ENCODE measurements at places on chromosomes 7 and 10.

DNA sequence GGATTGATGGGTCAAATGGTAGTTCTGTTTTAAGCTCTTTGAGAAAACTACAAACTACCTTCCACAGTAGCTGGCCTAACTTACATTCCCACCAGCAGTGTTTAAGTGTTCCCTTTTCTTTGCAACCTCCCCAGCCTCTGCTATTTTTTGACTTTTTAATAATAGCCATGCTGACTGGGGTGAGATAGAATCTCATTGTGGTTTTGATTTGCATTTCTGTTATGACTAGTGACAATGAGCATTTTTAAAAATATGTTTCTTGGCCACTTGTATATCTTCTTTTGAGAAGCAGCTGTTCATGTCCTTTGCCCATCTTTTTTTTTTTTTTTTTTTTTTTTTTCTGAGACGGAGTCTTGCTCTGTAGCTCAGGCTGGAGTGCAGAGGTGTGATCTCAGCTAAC lies 155.2 kb upstream of the BMPER start:
- no peak for DNase-seq

GRCh38 chr7:131424219-131424822 lies 96.6 kb downstream of the MKLN1 start:
- peak; percentile 43 for DNase-seq

DNA sequence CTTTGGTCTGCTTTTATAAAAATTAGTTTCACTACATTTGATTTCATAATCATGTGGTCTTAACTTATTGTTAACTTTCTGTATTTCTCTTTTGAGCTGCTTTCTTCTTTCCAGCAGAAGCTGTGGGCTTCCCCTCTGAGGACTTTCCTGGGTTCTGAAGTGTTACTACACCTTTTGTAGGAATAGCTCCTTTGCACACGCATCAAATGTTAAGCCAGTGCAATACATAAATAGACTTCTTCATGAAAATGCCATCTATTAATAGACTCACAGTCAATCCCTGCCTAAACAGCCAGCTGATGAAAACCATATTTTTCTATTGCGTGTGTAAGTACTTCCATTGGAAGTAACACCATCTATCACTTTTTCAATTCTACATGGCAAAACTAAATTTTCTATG lies 1.5 kb downstream of the ABCB4 start:
- DNase-seq, result no peak

- no peak for DNase-seq
These were observed 50.8 kb upstream of the BTRC start for GRCh38 chr10:101303087-101303703.

- DNase-seq, result no peak
These were observed 86.4 kb downstream of the TAX1BP1 start for GRCh38 chr7:27826357-27826756.

GRCh38 chr10:88991899-88992320 lies 1.3 kb downstream of the FAS start:
- no peak for DNase-seq

GRCh38 chr7:148665221-148665620 lies 33.5 kb upstream of the CUL1 start:
- no peak for DNase-seq

DNA sequence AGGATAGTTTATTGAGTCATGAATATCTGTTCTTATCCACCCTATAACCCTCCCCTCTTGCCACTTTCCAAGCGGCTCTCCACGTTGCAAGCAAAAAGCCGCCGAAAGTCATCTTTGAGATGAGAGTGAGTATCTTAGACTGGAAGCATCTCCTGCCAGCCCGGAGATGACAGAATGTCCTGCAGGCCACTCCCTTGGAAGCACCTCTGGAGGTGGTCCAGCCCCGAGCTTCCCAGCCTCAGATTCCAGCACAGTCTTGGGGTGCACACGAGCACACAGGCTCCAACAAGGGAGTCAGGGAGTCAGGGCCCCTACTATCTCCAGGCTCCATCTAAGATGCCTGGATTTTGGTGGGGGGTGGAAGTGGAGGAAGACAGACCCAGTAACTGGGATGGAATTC lies 5.5 kb upstream of the ELN start:
- no peak for DNase-seq

DNA sequence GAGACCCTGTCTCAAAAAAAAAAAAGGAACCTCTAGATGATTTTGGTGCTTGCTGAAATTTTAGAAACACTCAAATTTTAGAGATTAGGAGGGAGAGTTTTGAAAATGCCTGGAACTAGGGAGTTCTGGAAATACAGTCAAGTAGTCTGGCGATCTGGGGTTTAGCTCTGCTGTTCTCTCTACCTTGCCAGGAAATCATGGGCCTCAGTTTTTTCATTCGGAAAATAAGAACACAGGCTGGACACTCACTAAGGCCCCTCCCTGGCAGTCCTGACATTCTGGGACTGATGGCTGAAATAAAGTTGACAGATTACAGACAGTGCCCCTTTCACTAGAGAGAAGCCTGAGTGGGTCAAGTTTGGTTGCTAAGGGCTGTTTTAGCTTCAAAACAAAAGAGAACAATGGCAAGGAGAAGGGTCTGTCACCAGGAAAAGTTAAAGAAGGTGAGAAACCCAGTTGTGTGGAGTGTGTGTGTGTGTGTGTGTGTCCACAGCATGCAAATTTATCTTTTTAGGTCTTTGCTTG lies 25.0 kb upstream of the CALN1 start:
- DNase-seq, result no peak

DNA sequence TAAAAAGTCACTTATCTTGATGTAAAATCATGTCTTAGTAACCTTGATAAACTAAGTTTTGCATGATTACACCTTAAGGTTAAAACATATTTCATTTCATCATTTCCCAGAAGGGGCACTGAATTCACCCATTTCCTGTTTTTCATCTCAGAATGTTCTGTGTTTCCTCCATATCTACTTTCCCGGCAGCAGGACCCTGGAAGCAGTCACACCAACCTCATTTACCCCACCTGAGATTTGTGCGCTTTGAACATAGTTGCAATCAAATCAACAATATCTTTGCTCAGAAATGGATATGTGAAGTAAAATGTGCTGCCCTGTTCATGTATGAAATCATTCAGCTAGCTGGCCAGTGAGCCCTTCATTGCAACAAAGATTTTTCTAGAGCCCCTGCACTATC lies 46.8 kb downstream of the IKZF1 start:
- DNase-seq, result no peak

GRCh38 chr10:73096041-73096448 lies 621 bp downstream of the P4HA1 start:
- peak; percentile 56 for DNase-seq

DNA sequence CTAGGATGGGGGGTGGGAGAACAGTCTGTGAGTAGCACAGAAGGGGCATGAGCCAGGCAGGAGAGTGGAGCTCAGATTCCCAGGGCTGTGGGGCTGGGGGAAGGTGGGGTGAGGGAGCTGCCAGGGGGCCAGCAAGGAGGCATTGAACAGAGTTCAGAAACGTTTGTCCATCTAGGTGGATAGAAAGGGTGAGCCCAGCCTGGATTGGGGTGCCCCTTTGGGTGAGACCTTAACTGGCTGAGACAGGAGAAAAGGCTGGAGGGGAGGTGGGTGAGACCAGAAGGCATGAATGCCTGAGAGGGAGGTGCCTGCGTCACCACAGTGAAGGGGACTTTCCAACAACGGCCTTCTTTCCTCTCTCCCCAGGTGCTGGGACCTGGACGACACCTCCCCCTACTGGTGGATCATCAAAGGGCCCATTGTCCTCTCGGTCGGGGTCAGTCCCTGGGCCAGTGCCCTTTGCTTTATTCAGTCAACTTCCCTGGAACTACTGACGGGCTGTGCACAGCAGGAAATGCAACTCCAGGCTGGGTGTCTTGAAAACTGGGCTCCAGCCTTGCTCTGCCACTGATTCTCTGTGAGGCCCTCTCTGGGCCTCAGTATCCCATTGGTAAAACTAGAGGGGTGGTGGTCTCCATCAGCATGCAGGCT lies 11.0 kb downstream of the GHRHR start:
- DNase-seq, result peak; percentile 67

GRCh38 chr7:100677308-100678267 lies 4.0 kb downstream of the GNB2 start:
- DNase-seq, result no peak

GRCh38 chr7:12111422-12112405 lies 99.4 kb upstream of the TMEM106B start:
- peak; percentile 33 for DNase-seq

GRCh38 chr10:91613411-91614187 lies 19.3 kb downstream of the PPP1R3C start:
- DNase-seq, result no peak

DNA sequence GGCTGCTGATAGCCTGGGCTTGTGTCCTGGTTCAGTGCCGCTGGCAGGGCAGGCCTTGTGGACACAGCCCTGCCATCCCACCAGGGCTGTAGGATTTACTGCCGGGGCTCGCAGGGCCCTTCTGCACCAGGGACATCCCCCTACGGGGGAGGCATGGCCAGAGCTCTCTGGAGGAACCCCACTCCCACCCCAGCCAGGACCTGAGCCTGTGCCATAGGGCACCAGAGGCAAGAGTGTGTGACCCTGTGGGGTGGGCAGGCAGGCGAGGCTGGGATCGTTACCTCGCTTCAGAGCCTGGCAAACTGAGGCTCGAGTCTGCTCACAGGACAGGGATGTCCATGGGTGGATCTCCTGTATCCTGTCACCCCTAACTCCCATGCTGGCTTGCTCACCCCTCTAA lies 2.6 kb downstream of the LDB3 start:
- no peak for DNase-seq

- DNase-seq, result no peak
These were observed 3.1 kb downstream of the USP6NL start for GRCh38 chr10:11608159-11609013.

DNA sequence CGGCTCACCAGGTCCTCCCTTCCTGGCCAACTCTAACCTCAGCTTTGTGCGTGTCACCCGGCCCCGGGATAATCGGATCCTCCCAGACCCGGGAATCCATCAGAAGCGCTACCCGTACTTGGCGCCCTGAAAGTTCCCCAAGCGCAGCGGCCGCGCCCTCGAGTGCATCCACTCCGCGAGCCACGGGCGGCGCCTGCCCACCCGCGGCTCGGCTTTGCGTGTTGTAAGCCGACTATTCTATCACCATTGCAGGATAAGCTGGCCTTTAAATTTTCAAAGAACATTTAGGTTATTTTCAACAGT lies 35.7 kb upstream of the EBLN1 start:
- no peak for DNase-seq

DNA sequence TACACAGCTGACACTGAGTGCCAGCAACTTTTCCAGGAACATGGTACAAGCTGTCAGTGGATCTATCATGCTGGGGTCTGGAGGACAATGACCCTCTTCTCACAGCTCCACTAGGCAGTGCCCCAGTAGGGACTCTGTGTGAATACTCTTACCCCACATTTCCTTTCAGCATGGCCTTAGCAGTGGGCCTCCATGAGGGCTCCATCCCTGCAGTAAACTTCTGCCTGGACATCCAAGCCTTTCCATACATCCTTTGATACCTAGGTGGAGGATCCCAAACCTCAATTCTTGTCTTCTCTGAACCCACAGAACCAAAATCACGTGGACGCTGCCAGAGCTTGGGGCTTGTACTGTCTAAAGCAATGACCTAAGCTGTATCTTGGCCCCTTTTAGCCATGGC lies 116.8 kb downstream of the IQUB start:
- DNase-seq, result no peak

- DNase-seq, result no peak
These were observed 72.7 kb downstream of the COL13A1 start for GRCh38 chr10:69874449-69874848.

DNA sequence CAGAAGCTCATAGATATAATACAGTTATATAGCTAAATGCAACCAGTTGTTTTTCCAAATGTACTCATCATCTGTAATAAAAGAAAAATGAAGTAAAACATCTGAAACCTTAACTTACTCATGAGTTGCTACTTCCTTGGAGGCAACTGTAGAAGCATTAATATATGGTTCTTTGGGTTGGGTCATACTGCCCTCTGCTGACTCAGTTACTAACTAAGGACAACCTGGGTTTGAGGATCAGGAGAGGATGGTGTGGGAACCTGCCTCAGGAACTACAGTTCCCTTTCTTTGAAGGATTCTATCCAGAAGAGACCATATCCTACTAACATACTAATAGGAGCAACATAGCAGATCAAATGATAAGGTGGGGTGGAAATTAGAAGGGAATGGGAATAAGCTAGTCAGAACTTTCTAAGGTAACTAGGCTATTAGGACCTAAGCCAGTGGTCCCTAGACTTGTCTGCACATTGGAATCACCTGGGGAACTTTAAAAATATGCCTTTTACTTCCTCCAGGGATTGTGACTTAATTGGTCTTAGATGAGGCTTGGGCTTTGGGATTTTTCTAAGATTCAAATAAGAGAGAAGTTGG lies 20.7 kb downstream of the COX15 start:
- DNase-seq, result peak; percentile 29

GRCh38 chr7:53101026-53101425 lies 65.6 kb downstream of the POM121L12 start:
- DNase-seq, result no peak

DNA sequence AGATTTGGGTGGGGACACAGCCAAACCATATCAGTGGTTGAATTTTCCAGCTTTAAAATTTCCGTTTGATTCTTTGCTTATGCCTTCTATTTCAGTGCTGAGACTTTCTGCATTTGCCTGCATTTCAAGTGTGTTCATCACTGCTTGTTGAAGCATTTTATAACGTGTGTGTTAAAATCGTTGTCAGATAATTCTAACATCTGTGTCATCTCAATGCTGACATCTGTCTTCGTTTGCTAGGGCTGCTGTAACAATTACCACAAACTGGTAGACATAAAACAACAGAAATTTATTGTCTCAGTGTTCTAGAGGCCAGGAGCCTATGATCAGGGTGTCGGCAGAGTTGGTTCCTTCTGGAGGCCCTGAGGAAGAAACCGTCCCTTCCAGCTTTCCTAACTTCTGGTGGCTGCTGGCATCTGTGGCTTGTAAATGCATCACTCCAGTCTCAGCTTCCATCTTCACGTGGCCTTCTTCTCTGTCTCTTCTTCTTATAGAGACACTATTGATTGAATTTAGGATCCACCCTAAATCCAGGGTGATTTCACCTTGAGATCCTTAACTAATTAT lies 71.1 kb upstream of the SDK1 start:
- no peak for DNase-seq

DNA sequence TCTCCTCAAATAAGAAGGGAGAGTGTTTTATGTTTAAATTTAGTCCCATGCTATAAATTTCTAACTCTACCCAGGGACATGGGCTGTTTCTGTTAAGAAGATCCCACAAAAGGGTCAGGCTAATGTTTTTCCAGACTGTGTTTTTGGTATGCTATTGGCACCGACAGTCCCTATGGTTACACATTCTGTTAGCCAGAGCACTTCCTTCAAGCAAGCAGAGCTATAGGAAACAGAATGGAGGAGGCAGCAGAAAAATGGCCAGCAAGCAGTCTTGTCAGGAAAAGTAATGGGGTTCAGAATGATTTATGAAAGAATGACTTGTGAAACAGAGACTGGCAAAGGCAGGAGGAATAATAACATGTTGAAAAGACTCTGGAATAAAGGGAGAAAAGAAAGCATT lies 44.8 kb upstream of the PHYHIPL start:
- DNase-seq, result no peak

- DNase-seq, result no peak
These were observed 196.3 kb downstream of the CDCA7L start for GRCh38 chr7:21749378-21749777.

DNA sequence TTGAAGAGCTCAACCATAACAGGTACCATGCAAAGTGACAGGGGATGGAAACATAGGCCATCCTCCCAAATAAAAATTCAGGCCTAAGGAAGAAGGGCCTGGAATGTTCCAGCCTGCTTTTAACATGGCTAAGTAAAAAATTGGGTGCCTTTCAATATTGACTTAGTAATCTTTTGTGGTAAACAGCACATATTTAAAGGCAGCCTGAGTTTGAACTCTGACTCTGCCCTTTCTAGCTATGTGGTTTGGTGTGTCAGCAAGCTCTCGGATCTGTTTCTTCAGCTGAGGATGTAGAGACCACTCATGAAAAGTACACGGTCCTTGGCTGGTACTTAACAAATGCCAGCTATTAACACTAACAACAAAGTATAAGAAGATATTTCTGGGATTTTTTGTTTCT lies 191.8 kb upstream of the CDCA7L start:
- no peak for DNase-seq
